ENCODE measurements at places on chromosomes 11 and 22.

GRCh38 chr11:8834379-8834778, 76.6 kb upstream of the AKIP1 start:
- DNase-seq = no peak

- DNase-seq = no peak
These were observed 493.6 kb upstream of the FAT3 start for GRCh38 chr11:91731051-91731450.

GRCh38 chr11:125935618-125936199, 10.1 kb upstream of the VSIG10L2 start:
- no peak for DNase-seq

DNA sequence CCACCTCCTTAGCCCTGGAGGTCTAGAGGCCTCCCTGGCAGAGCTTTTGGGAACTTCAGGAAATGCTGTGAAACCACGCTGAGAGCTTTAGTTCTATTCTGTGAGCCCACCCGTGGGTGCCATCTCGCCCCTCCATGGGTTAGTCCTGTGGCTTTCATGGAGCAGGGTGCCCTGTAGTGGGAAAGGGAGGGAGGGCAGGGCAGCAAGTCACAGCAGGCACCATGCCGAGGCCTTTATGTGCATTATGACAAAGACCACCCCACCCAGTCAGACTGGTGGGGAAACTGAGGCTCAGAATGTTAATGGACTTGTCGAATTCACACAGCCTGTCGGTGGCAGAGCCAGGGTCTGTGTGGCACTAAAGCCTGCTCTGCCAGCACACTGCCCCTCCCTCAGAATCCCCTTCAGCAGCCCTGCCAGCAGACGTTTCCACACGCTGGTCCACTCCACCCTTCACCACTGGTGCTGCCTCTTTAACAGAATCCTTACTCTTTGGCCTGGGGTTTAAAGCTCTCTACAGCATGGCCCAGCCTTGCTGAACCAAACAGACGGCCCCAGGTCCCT, 13.4 kb downstream of the TMPRSS13 start:
- no peak for DNase-seq

Data from OCI-LY7 (cell line).